ENCODE measurements at places on chromosomes 13 and 19. TPM values are rescaled to one million over a fixed set of nuclear protein-coding genes. Genes with fewer than 3 reads are reported as not detected.

Gene CCL25
- total RNA-seq, result not detected

Gene CBLC
- not detected for total RNA-seq

Gene TGFBR3L
- total RNA-seq, result 0.99 TPM

Gene RNF17
- not detected for total RNA-seq

Gene ZNF329
- 8.7 TPM for total RNA-seq

Gene ZIK1
- 4.2 TPM for total RNA-seq

Gene SPATA13
- 12.2 TPM for total RNA-seq

Gene FBXO27
- 7.2 TPM for total RNA-seq

Gene AP2S1
- 113 TPM for total RNA-seq

Gene FRY
- 4.3 TPM for total RNA-seq

Gene CYP2A7
- not detected for total RNA-seq

Gene ACP5
- 0.09 TPM for total RNA-seq

Gene PROZ
- total RNA-seq, result not detected

Gene IL12RB1
- total RNA-seq, result not detected

Gene KLK3
- total RNA-seq, result not detected

Gene GRIK5
- total RNA-seq, result 0.08 TPM

Gene CXCL17
- total RNA-seq, result not detected

Gene ZNF600
- total RNA-seq, result 3.8 TPM

Gene CAPN12
- not detected for total RNA-seq

Gene DENND1C
- total RNA-seq, result not detected

Gene BST2
- total RNA-seq, result 48.1 TPM

Gene PRODH2
- total RNA-seq, result not detected

Gene CDC42EP5
- total RNA-seq, result 7.9 TPM

Gene ZNF486
- total RNA-seq, result 6.9 TPM

Gene ZNF416
- 3.4 TPM for total RNA-seq

Gene KLC3
- not detected for total RNA-seq

Gene SACS
- 66.2 TPM for total RNA-seq

Gene PDE4A
- total RNA-seq, result 7.0 TPM

Gene LGALS7B
- not detected for total RNA-seq

Gene NXNL1
- not detected for total RNA-seq

Gene ZSWIM4
- total RNA-seq, result 6.7 TPM

Gene CEACAM3
- total RNA-seq, result not detected

Gene PDCD5
- total RNA-seq, result 161 TPM

Gene ALOX5AP
- not detected for total RNA-seq

Gene TMEM238
- not detected for total RNA-seq

All from fibroblast of the aortic adventitia (primary cell).